ENCODE measurements at places on chromosomes 2 and 18.

DNA sequence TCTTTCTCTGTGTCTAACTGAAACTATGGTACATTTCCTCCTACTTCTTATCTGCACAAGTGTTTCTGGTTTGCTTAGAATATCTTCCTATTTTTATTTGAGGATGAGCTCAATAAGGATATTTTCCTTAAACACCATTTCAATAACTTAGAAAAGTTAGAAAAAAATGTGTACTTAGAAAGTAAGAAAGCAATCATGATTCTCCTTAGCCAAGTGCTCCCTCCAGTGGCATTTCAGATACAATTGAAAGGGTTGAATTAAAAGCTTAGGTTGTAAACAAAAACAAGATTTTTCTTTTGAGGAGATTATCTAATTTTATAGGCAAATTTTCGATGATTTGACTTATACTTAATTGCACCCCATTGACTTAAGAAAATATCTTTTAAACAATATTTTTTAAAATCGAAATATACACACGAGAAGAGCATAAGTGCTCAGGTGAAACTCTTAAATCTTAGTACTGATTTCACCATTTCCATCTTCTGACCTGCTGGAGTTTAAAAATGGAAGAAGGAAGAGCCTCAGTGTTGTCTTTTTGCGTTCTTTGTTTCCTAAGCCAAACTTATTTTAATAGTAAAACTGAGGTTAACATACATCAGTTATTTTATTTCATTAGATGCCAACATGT, 26.9 kb downstream of the C18orf63 start:
- peak; percentile 56 for DNase-seq

DNA sequence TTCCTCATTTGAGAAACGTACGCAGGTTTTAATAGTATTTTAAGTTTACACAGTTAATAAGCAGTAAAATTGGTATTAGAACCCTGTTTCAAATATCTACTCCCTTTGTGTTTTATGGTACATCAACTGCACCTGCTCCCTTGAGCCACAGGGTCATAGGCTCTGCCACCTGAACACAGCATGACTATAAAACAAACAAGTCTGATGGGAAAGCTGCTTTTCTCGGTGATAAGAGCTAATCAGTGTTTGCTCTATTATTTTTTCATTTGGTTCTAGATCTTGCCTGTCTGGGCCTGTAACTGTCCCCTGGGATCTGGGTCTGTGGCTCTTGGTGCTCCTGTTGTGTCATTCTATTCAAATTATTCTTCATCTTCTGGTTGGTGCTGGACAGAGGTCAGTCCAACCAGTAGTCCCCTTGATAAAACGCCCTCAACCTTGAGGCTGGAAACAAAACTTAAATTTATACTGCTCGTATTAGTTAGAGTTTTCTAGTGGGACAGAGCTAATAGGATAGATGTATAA, 314.8 kb upstream of the LRP1B start:
- no peak for DNase-seq

GRCh38 chr2:128573531-128573930, 254.9 kb upstream of the HS6ST1 start:
- no peak for DNase-seq

DNA sequence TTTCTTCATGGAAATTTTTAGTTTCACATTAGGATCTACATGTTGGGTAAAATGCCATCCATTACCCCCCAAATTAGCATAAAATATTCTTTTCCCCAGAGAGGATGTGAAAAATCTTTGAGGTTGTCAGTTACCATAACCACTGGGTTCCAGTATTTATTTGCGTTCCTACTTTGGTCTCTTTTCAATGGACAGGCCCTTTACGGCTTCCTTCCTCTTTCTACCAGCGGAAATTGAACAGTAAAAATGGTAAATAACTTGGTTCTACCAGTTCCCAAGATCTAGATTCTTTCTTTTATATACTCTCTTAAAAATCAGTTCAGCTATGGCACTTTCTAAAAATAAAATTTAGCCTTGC, 169.2 kb upstream of the APCDD1 start:
- DNase-seq, result no peak

GRCh38 chr2:84126530-84126929, 332.6 kb downstream of the SUCLG1 start:
- no peak for DNase-seq

- DNase-seq, result no peak
Observed at GRCh38 chr2:202046572-202046971, 12.9 kb downstream of the FZD7 start.

- DNase-seq, result peak; percentile 28
Observed at GRCh38 chr2:74186038-74186437, 7.4 kb upstream of the MOB1A start.

DNA sequence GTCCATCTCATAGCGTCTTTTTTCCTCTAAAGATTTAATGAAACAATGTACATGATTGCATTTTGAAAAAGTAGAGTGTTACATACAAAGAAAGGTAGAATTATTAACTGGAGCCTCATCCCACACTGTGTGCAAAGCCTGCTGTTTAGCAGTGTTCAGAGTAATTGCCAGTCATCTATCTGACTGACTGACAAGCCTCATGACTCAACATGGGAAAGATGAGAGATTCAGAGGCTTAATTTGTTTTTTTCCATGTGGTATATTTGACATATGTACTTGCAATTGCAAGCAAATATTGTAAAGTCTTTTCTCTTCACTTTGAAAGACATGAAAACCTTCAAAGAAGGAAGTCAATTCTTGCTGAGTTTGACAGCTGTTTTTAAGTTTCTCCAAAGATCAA, 14.7 kb downstream of the PCARE start:
- DNase-seq, result no peak

- no peak for DNase-seq
Observed at GRCh38 chr2:1045109-1045508, 94.5 kb downstream of the SNTG2 start.

DNA sequence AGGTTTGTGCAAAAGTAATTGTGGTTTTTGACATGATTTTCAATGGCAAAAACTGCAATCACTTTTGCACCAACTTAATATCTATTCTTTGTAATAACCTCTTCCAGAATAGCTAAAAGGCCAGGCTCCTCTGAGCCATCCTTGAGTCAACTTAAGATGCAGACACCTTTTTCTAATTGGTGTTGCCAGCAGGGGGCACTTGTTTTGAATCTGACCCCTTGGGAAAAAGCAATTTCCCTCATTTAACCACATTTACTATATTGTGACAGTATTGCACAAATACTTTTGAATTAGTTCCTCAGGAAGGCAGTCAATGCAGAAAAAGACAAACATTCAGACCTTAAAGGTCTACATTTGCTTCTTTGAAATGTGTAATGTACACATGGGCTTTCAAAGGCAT, 78.6 kb upstream of the GALNT5 start:
- no peak for DNase-seq

DNA sequence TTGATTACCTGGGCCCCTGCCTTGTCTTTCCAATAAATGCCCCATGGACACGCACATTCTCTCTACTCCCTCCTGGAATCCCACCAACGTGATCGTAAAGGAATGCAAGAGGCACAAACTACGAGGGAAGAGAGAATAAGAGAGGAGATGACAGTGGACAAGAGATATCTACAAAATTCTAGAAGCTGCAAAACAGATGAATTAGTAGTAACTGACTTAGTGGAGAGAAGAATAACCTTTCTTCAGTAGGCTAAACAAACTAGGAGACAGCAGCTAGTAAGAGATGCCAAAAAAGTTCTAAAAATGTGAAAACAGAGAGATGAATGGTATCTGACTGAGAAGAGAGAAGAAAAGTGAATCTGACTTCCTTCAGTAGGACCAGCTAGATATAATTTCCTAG, 43.5 kb upstream of the MYCN start:
- DNase-seq, result no peak

GRCh38 chr18:3983351-3983969, 471.6 kb downstream of the DLGAP1 start:
- no peak for DNase-seq

DNA sequence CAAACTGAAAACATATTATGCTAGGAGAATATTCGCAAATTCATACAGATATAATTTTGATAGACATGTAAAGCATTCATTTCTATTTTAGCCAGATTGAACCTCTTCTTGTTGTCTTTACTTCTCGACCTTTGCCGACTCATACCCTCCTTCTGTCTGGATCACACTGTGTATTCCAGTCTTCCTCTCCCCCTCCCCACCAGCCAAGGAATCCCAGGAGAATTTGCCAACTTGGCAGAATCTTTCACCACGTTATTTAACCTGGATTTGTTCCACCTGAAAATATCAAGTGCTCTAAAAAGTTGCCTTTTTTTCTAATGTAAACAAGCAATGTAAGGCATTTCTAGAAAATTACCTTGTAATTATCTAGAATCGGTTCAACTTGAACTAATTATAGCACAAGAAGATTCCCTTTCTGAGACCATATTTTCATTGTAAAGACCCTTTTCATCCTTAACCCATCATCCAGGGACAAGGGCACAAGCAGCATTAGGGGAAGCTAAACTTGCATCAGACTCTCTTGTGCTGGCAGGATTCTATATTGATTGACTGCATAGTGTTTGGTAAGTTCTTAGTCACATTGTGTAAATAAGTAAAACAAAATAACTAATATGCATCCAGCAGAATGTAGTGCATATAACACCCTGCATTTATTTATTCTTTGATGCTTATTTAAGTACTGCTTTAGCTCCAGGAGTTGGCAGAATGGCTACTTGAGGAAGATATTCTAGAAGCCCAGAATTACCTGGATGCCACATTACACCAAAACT, 1328.7 kb upstream of the NXPH2 start:
- no peak for DNase-seq

- no peak for DNase-seq
Observed at GRCh38 chr2:88600038-88600465, 27.2 kb downstream of the EIF2AK3 start.

GRCh38 chr18:55821219-55821618, 233.2 kb upstream of the TCF4 start:
- DNase-seq, result no peak

DNA sequence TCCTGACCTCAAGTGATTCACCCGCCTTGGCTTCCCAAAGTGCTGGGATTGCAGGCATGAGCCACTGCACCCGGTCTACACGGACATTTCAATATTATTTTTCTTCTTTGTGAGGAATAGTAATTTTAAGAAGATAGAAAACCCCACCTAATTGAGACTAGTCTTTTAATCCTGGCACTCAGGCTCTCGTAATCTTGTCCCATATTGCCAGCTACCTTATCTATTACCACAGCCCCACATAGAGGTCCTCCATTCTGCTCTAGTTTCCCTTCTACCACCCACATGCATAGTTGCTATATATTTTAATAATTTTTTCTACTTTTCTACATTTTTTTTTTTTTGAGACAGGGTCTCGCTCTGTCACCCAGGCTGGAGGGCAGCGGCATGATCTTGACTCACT, 9.5 kb upstream of the USP14 start:
- no peak for DNase-seq

DNA sequence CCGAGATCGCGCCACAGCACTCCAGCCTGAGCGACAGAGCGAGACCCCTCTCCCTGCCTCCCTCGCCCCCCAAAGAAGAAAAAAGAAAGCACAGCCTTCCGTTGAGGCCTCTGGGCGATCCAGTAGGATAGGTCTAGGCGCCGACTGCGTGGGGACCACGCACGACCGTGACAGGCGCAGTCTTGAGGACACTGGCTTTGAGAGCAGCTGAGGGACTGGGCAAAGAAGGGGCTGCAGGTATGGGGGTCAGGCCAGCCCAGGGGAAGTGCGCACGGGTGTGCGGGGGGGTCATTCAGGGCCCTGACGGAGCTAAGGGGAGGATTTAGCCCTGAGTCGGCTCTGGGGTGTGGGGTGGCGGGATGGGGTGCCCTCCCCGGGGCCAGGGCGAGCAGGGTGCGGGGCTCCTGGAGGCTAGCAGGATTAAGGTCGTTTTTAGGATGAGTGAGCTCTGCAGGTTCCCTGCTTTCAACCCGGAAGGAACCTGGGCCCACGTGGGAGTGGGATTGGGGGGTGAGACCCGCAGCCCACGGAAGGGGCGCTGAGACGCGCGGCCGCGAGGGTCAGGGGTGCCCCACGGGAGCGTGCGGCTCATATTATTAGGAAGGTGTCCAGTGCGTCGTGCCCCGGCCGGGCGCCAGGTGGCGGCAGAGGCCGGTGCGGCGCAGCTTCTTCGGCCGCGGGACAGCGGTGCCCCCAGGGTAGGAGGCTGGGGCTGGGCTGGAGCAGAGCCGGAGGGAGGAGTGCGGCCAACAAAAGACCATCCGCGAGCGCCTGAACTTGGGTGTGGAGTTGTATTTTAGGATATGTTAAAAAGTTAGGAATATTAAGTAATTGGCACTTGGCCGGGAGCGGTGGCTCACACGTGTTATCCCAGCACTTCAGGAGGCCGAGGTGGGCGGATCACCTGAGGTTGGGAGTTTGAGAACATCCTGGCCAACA, 20.5 kb upstream of the ZNF236 start:
- no peak for DNase-seq

- DNase-seq, result no peak
Observed at GRCh38 chr18:73945130-73945792, 202.4 kb downstream of the FBXO15 start.

- no peak for DNase-seq
Observed at GRCh38 chr2:181356526-181357130, 100.6 kb upstream of the ITGA4 start.

DNA sequence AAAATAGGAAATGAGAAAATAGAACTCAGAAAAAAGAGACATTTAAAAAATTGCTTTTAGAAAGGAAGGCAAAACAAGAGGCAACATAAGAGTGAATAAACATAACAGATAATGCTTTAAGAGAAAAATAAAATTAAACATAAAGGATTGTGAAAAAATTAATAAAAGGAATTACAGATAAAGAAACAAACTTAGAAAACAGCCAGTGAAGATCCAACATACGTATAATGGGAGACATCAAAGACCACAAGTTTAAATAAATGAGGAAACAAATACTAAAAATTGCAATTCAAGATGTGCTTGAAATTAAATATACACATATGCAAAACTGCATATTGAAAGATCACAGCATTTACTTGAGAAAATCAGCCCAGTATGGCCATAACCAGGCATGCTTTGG, 448.9 kb downstream of the NBAS start:
- DNase-seq, result no peak

Measured in head of caudate nucleus (tissue), 42 donors.